ENCODE measurements at places on chromosomes 5 and 9. TPM values are rescaled to one million over a fixed set of nuclear protein-coding genes. Genes with fewer than 3 reads are reported as not detected.

- H3K27ac ChIP-seq = no peak overlapping the region
- DNase-seq = no peak
- H3K27me3 ChIP-seq = no peaks in the 10 kb centered on the region
These were observed 31.5 kb upstream of the DENND4C start for GRCh38 chr9:19199012-19199411.

GRCh38 chr5:82244854-82245635 lies 33.1 kb downstream of the RPS23 start:
- H3K27ac ChIP-seq = no peak overlapping the region
- no peaks in the 10 kb centered on the region for H3K4me1 ChIP-seq
- no peak overlapping the region for H3K4me3 ChIP-seq

Gene PIP5KL1
- not detected for polyA plus RNA-seq

Gene C5orf58
- 2.0 TPM for polyA plus RNA-seq

Gene PHYHD1
- 5.1 TPM for polyA plus RNA-seq
